ENCODE measurements at places on chromosomes 4 and X. TPM values are rescaled to one million over a fixed set of nuclear protein-coding genes. Genes with fewer than 3 reads are reported as not detected.

DNA sequence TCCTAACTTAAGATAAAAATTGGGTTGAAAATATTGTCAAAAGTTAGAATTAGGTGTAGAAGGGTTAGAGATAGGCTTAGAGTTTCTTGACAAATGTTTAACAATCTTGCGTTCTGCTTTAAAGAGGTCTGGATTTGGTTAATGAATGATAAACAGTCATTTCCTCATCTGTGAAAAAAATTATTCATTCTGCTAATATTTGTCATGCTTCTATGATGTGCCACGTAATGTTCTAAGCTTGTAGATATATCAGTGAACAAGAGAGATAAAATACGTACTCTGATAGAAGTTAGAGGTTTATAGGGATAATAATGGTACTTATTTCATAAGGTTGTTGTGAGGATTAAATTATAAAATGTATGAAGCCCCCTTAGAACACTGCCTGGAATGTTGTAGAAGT, 443.0 kb upstream of the GALNT7 start:
- H3K4me1 ChIP-seq = no peaks in the 10 kb centered on the region
- H3K36me3 ChIP-seq = no peaks in the 10 kb centered on the region
- no peaks in the 10 kb centered on the region for H3K27me3 ChIP-seq
- H3K27ac ChIP-seq = no peak overlapping the region
- no peak for DNase-seq
- no peak overlapping the region for H3K4me3 ChIP-seq

DNA sequence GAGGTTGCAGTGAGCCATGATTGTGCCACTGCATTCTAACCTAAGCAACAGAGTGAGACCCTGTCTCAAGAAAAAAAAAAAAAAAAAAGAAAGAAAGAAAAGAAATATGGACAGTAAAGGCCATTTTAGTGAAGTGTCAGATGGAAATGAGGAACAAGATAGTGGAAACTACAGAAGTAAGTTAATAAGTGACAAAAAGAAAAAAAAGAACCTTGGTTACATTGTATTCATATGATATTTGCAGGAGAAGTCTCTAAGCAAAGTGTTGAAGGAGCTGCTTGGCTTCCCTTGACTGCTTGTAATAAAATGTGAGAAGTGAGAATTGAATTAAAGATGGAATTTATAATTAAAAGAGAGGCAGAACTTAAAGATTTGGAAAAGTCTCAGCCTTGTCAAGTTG, 73.2 kb downstream of the HOPX start:
- no peak overlapping the region for H3K27ac ChIP-seq
- peaks cover 27% of the 10 kb centered on the region for H3K27me3 ChIP-seq
- H3K4me3 ChIP-seq = no peak overlapping the region
- H3K36me3 ChIP-seq = no peaks in the 10 kb centered on the region

DNA sequence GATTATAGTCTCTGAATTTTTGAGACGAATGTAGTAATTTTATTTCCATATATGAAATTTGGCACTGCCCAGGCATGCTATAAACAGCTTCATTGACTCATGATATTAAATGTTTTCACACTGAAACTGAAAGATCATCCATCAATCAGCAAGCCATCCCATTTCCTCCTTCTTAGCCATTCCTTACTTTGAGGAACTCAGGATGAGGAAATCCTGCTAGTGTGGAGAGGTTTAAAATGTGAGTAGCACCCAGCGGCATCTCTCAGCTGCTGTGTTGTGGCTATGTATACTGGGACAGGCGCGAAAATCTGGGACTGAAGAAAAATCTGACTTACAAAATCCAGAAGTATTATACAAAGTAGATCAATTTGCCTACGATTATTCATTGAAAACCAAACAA, 52.1 kb downstream of the PTCHD1 start:
- no peaks in the 10 kb centered on the region for H3K36me3 ChIP-seq

GRCh38 chr4:102441978-102442911, 58.9 kb upstream of the NFKB1 start:
- no peaks in the 10 kb centered on the region for H3K36me3 ChIP-seq
- H3K27me3 ChIP-seq = no peaks in the 10 kb centered on the region
- no peaks in the 10 kb centered on the region for H3K4me1 ChIP-seq
- no peak for DNase-seq
- no peak overlapping the region for H3K4me3 ChIP-seq

DNA sequence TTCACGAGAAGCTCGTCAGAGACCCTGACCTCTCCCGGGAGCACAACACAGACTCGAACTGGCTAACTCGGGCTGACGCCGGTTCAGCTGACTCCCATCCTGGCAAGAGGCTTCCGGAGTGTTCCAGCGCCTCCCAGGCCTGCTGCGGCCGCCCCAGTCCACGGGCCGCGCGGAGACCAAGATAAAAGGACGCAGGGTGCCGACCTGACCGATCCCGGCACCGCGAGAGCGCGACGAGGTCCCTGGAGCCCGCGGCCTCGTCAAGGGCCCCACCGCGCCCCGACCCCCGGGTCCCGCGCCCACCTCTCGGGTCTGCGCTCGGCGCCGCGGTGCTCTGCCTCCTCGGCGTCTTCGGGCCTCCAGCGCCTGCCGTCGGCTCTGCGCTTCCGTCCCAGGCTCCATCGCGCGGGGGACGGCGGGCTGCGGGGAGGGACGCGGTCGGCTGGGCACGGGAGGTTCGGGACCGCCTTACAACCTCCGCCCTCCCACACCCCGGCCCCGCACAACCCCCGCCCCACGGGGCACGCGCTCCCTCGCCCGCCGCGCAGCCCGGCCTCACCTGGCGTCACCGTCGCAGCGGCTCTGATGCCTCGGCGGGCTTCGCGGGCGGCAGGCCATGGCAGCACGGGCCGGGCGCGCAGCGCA, 426 bp downstream of the SLBP start:
- DNase-seq = peak; percentile 65
- peak overlapping the region; percentile 62 for H3K4me3 ChIP-seq
- H3K36me3 ChIP-seq = peaks cover 1% of the 10 kb centered on the region
- peaks cover 16% of the 10 kb centered on the region for H3K4me1 ChIP-seq

- no peak for DNase-seq
- no peak overlapping the region for H3K4me3 ChIP-seq
Measured at GRCh38 chrX:93242897-93243296, 430.5 kb downstream of the NAP1L3 start.

DNA sequence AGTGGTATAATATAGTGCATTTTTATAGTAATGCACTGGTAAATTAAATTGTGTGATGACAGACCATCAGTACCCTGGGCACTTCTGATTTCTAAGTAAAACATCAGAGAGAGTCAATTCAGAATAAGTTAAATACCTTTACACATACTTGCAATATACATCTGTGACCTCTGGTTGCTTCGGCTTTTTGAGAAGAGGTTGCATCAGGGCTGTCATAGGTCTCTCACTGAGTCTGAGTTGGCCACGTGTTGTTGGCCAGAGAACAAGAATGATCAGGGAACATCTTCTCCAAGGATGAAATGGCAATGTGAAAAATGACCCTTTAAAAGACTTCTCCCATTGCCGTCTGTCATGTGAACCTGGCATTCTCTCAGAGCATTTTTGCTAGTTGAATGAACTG, 36.9 kb upstream of the PUDP start:
- H3K27me3 ChIP-seq = no peaks in the 10 kb centered on the region
- H3K27ac ChIP-seq = no peak overlapping the region
- no peak overlapping the region for H3K4me3 ChIP-seq
- no peaks in the 10 kb centered on the region for H3K4me1 ChIP-seq

DNA sequence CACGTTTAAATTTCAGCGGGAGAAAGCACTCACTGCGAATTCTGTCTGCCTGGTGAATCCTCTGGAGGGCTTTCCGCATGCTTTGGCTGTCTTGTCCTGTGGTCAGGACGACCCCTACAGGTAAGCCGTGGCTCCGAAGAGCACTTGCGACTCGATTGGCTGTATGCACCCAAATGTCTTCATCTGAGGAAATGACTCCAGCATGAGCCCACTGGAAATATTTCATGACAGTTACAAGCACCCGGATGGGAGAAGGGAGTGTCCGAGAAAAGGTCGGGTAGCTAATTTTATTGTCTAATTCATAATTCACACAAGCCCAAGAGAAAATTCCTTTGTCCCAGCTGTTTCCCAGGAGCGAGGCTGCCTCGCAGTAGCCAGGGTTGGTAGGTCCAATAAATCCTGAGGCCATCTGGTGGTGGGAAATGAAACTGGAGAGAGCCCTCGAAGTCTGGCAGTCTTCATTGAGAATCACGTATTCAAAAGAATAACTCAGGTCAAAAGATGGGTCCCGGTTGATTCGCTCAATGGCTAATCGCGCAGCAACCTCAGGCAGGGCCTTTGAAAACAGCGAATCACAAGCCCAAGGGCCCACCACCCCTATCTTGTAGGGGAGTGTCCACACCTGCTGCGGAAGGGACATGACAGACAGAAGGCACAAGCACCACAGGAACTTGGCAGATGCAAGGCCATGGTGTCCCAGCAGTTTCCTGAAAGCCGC, 6.6 kb downstream of the GUCY2F start:
- H3K27ac ChIP-seq = no peak overlapping the region
- no peak overlapping the region for H3K4me3 ChIP-seq
- H3K36me3 ChIP-seq = no peaks in the 10 kb centered on the region

- H3K36me3 ChIP-seq = no peaks in the 10 kb centered on the region
- peak overlapping the region; percentile 56 for H3K27ac ChIP-seq
- DNase-seq = peak; percentile 30
- no peaks in the 10 kb centered on the region for H3K27me3 ChIP-seq
Measured at GRCh38 chr4:2261110-2261852, 628 bp downstream of the MXD4 start.

- no peak overlapping the region for H3K4me3 ChIP-seq
- peaks cover 30% of the 10 kb centered on the region for H3K27me3 ChIP-seq
- no peaks in the 10 kb centered on the region for H3K36me3 ChIP-seq
- DNase-seq = peak; percentile 57
- no peak overlapping the region for H3K27ac ChIP-seq
- H3K4me1 ChIP-seq = no peaks in the 10 kb centered on the region
Measured at GRCh38 chr4:41567186-41567585, 29.2 kb downstream of the LIMCH1 start.

- no peak overlapping the region for H3K4me3 ChIP-seq
- H3K4me1 ChIP-seq = no peaks in the 10 kb centered on the region
- no peaks in the 10 kb centered on the region for H3K36me3 ChIP-seq
Measured at GRCh38 chrX:44216171-44216570, 127.3 kb downstream of the EFHC2 start.

- H3K4me3 ChIP-seq = no peak overlapping the region
- H3K27me3 ChIP-seq = no peaks in the 10 kb centered on the region
- no peaks in the 10 kb centered on the region for H3K4me1 ChIP-seq
- H3K36me3 ChIP-seq = no peaks in the 10 kb centered on the region
- H3K27ac ChIP-seq = no peak overlapping the region
- DNase-seq = no peak
Measured at GRCh38 chr4:35925806-35926205, 318.5 kb downstream of the ARAP2 start.

DNA sequence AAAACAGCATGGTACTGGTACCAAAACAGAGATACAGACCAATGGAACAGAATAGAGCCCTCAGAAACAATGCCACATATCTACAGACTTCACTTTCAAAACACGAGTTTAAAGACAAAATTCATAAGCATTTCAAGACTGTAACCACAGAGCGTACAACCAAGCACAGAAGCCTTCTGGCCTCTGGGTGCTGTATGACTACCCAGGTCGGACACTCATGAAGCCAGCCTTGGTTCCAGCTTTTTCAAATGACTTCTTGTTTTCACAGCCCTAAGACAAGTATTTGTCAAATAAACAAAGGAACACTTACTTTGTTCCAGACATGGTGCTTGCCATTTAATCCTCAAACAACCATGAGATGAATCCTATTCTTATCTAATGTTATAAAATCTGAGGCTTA, 536.1 kb upstream of the NR3C2 start:
- H3K27ac ChIP-seq = no peak overlapping the region
- H3K4me3 ChIP-seq = no peak overlapping the region
- no peaks in the 10 kb centered on the region for H3K27me3 ChIP-seq
- H3K4me1 ChIP-seq = no peaks in the 10 kb centered on the region
- H3K36me3 ChIP-seq = no peaks in the 10 kb centered on the region

The KIAA1210 gene
- polyA plus RNA-seq = not detected

The MAGEB1 gene
- not detected for polyA plus RNA-seq

The PABPC1L2A gene
- not detected for polyA plus RNA-seq

The ARHGAP24 gene
- polyA plus RNA-seq = 47.4 TPM

The CCDC110 gene
- polyA plus RNA-seq = 0.03 TPM

The RNF128 gene
- not detected for polyA plus RNA-seq

The CSN3 gene
- not detected for polyA plus RNA-seq
